ENCODE measurements at places on chromosomes 16 and 17.

DNA sequence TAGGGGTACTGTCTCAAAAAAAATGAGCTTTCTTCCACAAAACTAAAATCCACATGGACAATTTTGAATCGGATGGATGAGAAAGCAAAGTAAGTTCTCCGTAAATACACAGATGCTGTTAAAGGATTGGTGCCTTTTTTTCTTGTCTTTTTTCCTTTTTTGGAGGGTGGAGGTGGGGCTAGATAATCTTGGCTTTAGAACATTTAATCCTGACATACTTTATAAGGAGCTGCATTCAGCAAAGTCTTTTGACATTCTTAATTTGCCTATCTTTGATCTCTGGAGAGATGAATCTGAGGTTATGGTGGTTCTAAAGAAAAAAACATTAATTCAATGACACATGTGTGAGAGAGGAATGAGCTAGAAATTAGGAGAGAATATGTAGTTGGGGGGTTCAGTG, 312.3 kb upstream of the KCNJ16 start:
- DNase-seq: no peak

DNA sequence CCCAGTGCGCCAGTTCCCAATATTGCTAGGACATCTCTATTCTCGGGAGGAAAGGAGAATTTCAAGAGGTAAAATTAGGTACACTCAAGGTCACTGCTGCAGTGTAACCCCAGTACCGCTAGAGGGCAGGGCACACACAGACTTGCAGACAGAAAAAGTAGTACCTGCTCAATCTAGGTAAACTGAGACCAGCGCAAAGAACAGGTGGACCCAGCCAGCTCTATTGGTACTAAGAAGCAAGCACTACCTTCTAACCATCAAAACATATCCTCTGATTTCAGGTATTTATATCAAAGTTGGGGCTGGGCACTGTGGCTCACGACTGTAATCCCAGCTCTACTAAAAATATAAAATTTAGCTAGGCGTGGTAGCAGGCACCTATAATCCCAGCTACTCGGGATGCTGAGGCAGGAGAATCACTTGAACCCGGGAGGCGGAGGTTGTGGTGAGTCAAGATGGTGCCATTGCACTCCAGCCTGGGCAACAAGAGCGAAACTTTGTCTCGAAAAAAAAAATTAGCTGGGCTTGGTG, 3.6 kb upstream of the WDR81 start:
- peak; percentile 63 for DNase-seq

GRCh38 chr16:28167730-28168129, 44.0 kb downstream of the XPO6 start:
- DNase-seq: no peak

DNA sequence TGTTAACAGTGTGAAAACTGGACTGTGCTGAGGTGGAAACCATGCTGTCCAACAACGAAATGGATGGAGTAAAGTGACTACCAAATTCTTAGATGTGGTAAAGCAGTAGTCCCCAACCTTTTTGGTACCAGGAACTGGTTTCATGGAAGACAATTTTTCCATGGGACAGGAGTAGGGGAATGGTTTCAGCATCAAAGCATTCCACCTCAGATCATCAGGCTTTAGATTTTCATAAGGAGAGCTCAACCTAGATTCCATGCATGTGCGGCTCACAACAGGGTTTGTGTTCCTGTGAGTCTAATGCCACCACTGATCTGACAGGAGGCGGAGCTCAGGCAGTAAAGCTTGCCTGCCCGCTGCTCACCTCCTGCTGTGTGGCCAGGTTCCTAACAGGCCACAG, 11.5 kb downstream of the SLX4 start:
- no peak for DNase-seq

DNA sequence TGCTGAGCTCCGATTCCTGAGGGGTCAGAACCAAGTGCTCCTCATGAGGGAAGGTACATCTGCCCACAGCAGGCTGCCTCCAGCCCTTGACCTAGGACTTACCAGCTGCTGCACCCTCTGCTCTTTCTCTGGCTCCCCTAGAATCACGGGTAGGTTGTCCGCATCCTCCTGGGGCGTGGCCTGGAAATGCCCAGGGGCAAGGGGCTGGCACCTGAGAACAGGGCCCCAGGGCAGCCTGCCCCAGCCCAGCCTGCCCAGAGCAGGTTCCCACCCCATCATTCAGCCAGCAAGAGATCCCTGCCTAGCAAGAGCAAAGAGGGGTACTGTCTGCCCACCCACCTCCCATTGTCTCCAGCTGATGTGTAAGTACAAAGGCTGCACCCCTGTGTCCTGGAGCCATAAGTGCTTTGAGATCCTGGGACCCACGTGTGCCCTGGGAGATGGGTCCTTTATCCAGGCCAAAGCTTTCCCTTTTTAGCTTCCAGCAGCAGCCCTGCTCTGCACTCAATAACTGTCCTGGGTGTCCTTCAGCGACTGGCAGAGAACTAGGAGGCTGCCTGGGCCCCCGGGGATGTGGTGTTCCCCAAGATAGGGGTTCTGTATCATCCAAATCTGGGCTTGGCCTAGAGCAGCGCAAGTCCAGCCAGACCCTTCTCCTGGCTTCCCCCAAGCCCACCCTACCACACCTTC, 5.1 kb downstream of the TSPOAP1 start:
- DNase-seq: no peak

GRCh38 chr16:75305364-75306098, 54.1 kb upstream of the BCAR1 start:
- DNase-seq: peak; percentile 97

DNA sequence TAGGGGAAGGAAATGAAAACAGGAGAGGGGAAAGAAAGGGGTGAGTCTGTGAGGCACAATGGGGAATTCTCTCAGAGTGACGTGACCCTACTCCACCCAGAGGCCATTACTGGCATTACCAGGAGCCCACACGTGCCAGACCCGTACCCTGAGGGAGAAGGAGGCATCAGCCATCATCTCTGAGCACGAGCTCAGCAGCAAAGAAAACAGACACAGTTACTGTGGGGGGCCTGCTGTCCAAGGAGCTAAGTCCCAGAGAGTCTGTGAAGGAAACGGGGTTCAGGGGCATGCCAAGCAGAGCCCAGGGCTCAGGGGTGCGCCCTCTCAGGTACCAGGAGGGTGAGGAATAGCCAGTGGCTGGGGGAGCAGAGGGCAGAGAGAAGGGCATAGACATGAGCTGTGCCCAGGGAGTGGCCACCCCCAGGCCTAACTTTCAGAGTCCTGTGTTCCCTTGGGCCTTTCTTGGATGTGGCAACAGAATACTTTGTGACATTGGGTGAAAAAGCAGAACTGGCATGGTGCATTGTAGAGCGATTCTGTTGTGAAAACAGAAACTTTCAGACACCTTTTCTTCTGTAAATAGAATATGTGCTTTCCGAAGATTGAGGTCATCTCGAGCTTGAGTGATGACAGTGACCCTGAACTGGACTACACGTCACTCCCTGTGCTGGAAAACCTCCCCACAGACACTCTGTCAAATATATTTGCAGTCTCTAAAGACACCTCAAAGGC, 11.3 kb downstream of the TAF1C start:
- DNase-seq: peak; percentile 96

- no peak for DNase-seq
These were observed 22.4 kb upstream of the SMIM36 start for GRCh38 chr17:55533608-55534007.

DNA sequence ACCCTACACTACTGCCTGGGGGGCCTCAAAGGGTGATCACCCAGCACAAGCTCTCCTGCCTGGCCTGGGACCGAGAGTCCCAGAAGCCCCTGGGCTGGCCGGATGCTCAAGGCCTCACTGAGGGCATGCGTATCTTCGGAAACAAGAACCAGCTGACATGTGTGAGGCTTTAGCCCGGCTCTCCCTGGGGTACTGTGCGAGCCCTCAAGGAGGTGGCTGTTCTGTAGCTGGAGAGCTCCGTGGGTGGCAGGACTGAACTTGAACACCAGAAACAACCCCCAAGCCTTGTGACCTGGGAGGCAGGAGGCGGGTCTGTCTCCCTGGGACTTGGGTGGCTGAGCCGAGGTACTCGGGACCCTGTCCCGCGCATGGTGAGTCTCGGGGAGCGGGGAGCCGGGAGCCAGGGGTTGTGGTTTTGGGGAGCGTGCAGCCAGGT, 7.0 kb downstream of the DPEP1 start:
- no peak for DNase-seq

DNA sequence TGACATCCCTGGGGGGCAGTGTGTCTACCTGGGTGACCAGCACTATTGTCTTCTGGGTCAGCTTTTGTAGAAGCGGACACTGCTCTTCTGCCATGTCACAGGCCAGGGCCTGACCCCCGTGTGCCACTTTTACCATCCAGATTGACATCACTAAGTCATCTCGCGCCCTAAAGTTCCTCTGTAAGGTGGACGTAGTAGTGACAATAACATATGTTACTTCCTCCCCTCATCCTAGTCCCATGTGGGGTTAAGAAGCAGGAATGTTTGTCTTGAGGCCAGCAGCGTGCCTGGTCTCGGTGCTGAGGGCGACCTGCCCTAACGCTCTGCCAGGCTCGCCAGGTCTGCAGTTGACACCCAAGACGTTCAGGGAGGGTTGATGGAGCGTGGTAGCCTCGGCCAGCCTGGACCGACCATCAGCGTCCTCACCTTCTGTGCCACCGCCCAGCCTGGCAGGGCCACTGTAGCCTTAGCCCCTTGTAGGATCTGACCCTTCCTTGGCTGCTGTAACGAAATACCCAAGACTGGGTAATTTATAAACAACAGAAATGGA, 20.7 kb downstream of the GAA start:
- no peak for DNase-seq

- DNase-seq: no peak
These were observed 18.5 kb upstream of the CPD start for GRCh38 chr17:30360086-30360808.

DNA sequence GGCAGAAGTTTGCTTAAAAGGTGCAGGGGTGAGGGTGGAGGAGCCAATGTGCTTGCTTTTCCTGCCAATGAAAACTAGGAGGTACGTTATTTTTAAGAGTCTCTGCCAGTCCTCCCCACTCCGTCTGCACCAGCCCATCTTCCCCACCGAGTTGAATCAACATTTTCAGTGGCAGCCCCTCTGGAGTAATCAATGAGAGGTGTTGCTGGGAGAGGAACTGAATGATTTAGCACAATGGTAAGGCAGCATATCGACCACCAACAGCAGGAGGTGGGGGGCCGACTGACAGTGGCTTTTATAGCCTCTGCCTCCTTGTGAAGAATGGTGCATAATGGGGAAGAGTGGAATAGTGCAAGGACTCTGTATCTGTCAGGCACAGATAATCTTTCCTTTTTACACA, 1465.0 kb upstream of the GOT2 start:
- no peak for DNase-seq

Data from suppressor macrophage treated with lipopolysaccharide for 4 hours (primary cell).